NCI-H226 (cell line): ENCODE measurements at places on chromosomes 7 and 10.

DNA sequence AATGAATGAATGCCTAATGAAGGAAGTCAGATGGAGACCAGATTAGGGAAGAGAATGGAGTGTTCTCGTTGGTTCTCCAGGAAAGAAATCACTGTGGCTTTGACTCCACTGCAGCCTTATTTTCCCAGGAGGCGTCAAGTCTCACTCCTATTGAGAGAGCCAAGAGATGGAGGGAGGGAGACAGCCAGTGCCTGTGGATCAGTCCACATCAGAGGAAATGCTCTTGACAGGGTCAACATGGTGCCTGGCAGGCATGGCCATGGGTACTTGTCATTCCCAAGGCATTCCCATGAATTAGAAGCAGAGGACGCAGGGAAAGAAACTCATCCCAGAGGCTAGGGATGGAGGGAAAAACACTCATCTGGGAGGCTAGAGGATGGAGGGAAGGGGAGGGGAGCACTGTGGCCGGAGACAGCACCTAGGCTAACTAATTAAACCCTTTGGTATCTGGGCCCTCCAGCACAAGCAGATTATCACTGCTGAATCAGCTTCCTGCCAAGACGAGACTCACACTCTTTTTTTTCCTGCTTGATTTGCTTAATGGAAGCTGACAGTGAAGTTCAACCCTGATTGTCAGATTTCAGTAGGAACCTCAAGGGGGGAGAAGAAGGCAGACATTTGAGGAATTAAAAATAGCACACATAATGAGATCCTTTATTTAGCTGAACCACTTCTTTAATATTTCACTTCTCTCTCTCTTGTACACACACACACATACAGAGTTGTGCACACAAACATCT, 1233.2 kb upstream of the AUTS2 start:
- peak; percentile 76 for DNase-seq

DNA sequence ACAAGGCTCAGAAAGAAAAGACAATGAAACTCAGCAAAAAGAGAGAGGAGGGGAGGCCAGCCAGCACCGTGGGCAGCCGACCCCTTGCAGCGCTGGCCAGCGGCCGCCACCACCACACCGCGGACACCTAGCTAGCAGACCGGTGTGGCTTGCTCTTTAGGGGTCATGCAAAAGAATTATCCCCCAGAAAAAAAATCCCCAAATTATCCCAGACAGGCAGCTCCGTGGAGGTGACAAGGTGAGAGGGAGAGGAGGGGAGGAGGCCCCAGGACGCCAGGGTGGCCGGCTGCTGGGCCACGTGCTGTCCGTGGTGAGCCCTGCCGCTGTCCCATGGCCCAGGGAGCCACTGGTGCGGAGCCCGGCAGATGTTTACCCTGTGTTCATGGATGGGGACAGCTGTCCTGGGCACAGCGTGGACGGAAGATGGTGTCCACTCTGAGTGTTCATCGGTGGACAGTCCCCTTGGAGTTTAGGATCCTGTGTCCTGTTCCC, 16.5 kb downstream of the YKT6 start:
- no peak for DNase-seq

GRCh38 chr10:48242171-48242904, 32.2 kb downstream of the FRMPD2 start:
- DNase-seq: no peak

- DNase-seq: no peak
Observed at GRCh38 chr7:76368190-76368589, 9.4 kb upstream of the YWHAG start.

DNA sequence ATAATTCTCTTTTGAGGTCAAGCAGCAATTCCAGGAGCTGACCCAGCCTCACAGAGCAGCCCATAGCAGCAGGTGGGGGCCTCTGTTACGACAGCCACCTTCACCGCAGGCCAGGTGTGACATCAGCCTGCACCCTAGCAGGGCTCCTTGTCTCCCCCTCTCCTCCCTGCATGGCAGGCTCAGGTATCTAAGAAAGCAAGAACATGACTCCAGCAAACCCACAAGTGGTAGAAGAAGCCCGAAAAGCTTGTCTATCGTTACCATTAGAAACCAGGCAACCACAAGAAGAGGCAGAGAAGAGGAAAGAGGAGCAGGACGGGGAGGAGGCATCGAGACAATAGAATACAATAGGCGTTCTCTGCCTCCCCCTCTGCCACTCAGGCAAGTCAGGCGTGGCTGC, 104.0 kb upstream of the PRR15 start:
- no peak for DNase-seq

- DNase-seq: no peak
Observed at GRCh38 chr7:137960020-137960419, 41.9 kb downstream of the CREB3L2 start.

GRCh38 chr7:94286111-94286510, 108.6 kb upstream of the COL1A2 start:
- DNase-seq: no peak

- no peak for DNase-seq
Observed at GRCh38 chr10:50152792-50153272, 85.1 kb downstream of the WASHC2A start.

DNA sequence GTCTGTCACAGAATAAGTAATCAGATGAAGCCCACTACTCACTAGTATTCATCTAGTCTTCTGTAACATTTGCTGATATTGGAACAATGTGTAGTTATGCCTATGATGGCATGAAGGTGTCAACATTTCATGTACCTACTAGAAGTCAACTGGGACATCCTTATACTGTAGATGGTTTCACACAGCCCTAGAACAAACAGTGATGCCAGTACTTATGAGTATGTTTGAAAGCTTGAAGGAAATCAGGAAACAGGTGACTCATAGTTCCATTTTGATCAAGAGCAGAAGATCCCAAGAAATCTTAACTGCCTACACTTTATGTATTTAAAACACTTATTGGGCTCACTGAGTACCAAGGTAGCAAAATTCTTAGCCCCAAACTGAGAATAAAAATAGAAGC, 1519.6 kb downstream of the REEP3 start:
- DNase-seq: no peak

DNA sequence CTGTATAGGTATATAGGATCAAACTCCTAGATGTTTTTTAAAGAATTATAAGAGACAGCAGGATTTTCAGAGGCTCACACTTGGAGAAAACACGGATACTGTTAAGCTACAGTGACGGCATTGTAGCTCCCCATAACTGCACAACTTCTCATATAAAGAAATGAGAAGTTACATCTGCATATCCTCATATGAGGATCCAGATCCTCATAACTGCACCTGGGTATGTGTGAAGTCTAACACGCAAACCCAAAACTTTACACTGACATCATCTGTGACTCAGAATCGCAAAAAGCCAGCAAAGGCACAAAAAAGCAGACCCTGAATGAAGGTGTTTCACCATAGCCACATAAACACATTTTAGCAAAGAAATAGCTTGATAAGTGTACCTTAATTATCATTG, 34.1 kb downstream of the NEBL start:
- DNase-seq: no peak

DNA sequence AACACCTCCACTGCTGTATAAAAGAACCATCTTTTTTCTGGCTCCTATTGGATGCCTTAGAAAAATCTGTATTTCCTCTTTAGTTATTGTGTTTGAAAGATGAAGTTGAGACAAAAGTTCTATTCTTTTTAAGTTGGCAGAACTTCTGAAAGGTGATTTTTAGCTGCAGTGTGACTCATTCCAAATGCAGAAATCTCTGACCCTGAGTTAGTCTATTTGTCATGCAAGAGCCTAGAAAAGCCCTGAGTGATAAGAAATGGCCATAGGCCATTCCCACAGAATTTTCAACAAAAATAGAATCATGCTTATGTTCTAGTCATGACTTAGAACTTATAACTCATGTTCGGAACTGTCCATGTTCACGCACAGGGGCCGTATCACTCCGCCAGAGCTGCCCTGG, 89.1 kb downstream of the EGFR start:
- DNase-seq: no peak

DNA sequence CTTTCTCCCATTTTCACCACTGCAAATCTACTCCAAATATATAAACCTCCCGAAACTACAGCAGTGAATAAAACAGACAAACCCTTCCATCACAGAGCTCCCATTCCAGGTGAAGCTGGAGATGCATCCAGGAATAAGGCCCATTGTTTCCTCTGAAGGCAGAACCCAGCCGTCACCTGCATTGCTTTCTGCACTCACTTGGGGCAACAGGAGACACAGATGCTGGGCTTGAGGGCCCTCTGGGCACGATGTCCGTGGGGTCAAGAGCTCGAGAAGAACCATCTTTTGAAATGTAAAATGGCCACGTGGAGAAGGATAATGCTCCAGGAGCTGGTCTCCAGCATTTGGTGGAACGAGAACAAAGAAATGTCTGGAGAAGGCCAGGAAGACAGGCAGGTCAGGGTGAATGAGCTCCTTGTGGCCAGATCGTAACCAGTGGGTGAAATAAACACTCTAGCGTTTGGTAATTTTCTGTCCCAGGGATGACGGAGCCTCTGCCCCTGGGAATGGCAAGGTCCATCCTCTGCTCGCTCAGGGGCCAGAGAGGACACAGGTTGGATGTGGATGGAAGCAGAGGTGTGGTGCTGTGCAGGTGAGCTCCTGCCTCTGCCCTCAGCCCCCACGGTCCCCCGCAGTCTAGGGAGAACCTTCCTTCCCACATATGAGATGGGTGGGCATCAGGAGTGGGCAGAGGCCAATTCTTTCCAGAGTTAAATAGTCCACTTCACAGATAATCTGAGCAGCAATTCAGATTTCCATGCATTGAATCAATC, 556.1 kb downstream of the DNAJB6 start:
- no peak for DNase-seq
